ENCODE measurements at places on chromosomes 1 and 21. TPM values are rescaled to one million over a fixed set of nuclear protein-coding genes. Genes with fewer than 3 reads are reported as not detected.

Gene MUL1
- 21.8 TPM for total RNA-seq

Gene RIMS3
- total RNA-seq = 2.1 TPM

Gene CHIA
- not detected for total RNA-seq

Gene FAM78B
- 0.15 TPM for total RNA-seq

Gene TDRD5
- not detected for total RNA-seq

Gene RYR2
- total RNA-seq = 0.39 TPM

Gene SPRR3
- total RNA-seq = not detected

Gene MAN1C1
- 16.9 TPM for total RNA-seq

Gene FAM43B
- not detected for total RNA-seq

Gene LRRC3
- total RNA-seq = 0.85 TPM

All from T-helper 17 cell (primary cell).